Posterior cingulate gyrus (tissue), 11 donors: ENCODE measurements at places on chromosomes 7 and 10.

DNA sequence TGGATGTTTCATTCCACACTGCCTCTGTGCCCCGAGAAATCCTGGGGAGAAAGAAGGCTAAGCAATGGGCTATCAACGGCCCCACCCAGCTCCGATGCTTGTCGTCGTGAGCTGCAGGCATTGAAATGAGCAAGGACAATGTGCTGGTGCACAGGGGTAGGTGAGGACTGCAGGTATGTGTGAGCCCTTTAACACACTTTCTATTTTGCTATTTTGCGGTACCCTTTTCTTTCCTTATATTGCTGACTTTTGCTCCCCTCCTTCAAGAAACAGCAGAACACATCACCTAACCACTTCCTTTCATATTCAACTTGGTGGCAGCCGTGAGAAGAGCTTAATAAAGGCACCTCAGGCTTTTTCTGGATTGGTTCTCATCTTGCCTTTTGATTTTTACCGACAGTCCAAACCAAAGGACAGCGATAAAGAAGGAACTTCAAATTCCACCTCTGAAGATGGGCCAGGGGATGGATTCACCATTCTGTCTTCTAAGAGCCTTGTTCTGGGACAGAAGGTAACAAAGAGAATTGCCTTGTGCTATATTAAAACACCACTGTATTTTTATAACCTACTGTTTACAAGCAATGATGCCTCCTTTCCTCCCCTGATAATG is 39.2 kb downstream of the AIFM2 start:
- no peak for DNase-seq

- no peak for DNase-seq
Observed at GRCh38 chr7:127692200-127692599, 40.2 kb downstream of the SND1 start.

DNA sequence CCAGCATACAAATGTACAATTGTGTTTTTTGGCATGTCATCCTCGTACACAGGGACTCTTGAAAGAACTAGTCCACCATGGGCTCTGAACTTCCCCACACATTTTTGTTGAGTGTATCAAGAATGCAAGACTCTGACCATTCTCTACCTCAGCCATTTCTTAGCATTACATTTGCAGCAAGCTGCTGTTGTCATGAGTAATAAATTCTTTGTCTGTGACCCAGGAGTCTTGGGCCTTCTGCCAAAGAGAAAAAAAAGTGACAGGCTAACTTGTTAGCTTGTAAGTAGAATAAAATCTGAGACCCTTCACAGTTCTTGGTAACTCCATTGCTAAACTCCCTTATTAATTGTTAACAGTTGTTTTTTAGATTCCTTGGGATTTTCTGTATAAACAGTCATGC is 542.3 kb upstream of the MBL2 start:
- DNase-seq = no peak

GRCh38 chr7:137772748-137773147 is 74.0 kb downstream of the DGKI start:
- no peak for DNase-seq

- no peak for DNase-seq
Observed at GRCh38 chr7:22698767-22699166, 28.2 kb upstream of the IL6 start.

- DNase-seq = no peak
Observed at GRCh38 chr10:103781329-103782061, 73.9 kb downstream of the SH3PXD2A start.

DNA sequence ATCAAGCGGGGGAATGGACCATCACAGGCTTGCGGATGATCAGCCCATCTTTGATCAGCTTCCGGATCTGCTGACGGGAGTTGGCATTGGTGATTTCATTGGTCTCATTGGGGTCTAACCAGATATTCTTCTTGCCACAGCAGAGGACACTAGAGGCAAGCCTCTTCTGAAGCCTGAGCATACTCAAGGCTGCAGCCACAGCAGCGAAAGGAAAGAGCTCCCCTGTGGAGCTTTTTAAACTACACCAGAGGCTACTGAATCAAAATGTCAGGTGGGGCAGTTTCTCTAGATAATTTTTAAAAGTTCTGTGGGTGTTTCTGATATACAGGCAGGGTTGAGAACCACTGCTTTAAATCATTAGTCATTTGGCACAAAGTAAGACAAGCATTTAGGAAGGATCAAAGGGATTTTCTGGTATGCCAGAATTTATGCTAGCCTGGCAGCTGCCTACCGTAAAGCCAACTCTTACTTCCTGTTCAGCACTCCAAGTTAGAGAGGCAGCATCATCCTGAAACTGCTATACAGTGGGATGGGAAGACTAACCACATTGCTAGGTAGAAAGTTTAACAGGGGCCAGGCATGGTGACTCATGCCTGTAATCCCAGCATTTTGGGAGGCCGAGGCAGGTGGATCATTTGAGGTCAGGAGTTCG is 7.0 kb downstream of the NAPEPLD start:
- DNase-seq = no peak

- no peak for DNase-seq
Observed at GRCh38 chr7:91657483-91658071, 222.9 kb downstream of the MTERF1 start.

- no peak for DNase-seq
Observed at GRCh38 chr10:117699436-117700075, 157.0 kb downstream of the EMX2 start.

DNA sequence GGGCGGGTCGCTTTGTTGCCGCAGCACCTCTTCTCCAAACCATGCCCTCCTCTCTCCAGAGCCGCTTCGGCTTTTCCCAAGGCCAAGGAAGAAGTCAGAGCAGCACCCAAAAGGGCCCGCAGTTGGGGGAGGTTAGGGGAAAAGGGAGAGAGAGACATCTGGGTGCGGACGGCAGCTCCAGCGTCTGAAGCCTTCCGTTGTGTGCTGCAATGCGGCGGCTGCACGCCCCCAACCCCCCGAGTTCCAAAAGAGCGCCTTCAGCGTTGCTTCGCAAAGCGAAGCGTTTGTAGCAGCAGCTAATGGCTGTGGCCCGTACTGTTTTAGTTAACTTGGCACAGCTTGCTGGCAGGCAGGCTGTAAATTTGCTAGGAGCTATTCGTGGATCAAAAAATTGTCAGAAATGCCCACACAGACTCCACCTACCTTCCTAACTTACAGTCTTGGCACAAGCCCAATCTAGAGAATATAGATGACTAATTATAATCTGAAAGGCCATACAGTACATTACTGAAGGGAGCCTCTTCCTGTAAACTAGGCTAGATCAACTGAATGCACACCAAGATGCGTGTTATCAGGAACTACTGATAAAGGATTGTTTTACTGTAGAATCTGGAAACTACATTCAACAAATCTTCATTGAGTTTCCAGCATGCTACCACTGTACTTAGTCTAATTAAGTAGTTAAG is 1.1 kb upstream of the KBTBD2 start:
- DNase-seq = peak; percentile 83

DNA sequence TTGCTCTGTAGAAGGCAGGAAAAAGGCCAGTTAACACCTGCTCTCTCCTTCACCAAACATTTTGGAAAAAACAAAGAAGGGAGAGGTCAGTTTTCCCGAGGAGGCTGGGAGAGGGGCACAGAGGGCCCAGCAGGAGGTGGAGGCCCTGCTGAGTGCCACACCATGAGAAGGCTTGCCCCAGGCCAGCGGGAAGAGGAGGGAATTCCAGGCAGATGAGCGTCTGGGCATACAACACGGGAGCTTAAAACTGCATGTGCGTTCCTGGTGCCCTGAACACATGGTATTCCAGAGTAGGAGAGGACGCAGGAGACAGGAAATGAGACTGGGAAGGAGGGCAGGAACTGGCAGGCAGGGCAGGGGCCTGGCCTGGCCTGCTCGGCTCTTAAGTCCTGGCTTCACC is 182.4 kb downstream of the CCDC3 start:
- DNase-seq = no peak

DNA sequence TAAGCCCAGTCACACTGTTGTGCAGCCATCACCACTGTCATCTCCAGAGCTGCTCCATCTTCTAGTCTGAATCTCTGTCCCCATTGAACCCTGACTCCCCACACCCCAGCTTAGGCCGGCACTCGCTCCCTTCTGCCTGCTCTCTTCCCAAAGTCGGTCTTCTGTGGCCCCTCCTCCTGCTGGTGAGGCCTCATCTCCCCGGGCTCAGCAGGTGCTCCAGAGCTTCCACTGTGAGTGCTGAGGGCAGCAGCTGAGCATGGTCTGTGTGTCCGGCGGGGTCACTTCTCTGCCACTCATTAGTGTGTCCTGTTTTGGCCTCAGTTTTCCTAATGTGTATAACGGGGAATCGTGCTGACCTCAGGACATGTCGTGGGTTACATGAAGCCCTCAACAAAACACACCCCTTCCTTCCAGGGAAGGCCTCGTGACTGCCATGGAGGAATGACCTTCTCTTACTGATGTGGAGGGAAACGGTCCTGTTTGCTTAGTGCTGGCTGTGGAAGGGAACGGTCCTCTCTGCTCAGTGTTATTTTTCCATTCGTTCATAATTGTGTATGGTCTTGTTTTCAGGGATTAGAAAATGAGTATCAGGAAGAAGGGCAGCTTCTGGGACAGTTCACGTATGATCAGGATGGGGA is 4.3 kb upstream of the GET4 start:
- DNase-seq = no peak

GRCh38 chr7:148020679-148021078 is 569.9 kb upstream of the C7orf33 start:
- DNase-seq = no peak

DNA sequence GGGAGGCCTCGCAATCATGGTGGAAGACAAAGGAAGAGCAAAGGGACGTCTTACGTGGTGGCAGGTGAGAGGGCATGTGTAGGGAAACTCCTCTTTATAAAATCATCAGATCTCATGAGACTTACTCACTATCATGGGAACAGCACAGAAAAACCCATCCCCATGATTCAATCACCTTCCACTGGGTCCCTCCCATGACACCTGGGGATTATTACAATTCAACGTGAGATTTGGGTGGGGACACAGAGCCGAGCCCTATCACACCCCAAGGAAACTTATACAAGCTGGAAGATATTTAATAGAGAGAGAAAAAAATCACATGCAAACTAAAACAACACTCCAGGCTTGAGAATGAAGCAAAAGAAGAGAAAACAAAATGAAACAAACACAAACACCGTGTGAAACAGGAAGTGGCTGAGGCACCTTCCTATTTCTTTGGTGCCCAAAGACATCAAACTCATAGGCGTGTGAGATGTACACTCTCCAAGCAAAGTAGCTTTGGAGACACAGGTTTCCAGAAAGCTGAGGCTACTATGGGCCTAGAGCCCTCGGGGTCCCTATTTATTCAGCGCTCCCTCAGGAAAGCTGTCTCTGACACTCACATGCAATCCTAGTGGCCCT is 97.2 kb downstream of the PRKCQ start:
- no peak for DNase-seq

- DNase-seq = no peak
Observed at GRCh38 chr7:123823898-123824753, 20.8 kb upstream of the HYAL4 start.

GRCh38 chr7:16619979-16620408 is 25.6 kb downstream of the ANKMY2 start:
- no peak for DNase-seq

DNA sequence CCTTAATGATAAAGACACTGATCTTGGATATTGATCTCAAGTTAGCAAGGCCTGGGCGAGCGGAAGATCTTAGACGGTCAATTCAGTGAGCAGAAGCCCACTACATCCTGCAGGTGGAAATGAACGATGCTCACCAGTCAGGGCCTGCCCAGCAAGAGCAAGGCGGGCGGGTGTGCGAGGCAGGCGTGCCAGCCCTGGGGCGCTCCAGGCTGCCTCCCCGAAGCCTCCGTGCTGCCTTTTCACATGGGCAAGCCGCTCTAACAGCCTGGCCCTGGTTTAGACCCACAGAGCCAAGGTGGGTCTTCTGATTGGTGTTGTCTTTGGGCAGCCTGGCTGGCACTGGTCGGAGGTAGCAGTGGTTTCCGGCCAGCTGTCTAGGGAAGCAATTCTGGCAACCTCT is 475.1 kb upstream of the FOXK1 start:
- DNase-seq = no peak

DNA sequence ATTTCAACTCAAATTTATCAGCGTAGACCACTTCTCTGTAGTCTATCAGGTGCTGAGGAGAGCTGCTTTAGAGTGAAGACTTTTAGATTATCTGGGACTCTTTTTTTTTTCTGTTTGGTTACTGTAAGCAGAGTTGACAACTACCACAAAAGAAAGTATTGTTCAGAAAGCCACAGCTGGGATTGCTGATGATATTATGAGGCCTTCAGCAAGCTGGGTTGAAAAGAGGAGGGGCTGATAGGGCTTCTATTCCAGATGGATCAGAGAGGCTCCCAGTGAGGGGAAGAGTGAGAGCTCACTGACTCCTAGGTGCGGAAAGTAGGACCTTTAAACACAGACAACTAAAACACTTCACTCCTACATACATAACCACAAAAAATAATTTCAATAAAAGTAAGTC is 188.5 kb upstream of the FERD3L start:
- no peak for DNase-seq

- DNase-seq = no peak
Observed at GRCh38 chr10:76245951-76246495, 814.6 kb downstream of the LRMDA start.
